Activated naive CD8-positive, alpha-beta T cell treated with anti-CD3 and anti-CD28 coated beads for 36 hours (primary cell): ENCODE measurements at places on chromosomes 5 and 9.

- DNase-seq, result no peak
These were observed 27.3 kb upstream of the TDRD7 start for GRCh38 chr9:97384406-97385262.

DNA sequence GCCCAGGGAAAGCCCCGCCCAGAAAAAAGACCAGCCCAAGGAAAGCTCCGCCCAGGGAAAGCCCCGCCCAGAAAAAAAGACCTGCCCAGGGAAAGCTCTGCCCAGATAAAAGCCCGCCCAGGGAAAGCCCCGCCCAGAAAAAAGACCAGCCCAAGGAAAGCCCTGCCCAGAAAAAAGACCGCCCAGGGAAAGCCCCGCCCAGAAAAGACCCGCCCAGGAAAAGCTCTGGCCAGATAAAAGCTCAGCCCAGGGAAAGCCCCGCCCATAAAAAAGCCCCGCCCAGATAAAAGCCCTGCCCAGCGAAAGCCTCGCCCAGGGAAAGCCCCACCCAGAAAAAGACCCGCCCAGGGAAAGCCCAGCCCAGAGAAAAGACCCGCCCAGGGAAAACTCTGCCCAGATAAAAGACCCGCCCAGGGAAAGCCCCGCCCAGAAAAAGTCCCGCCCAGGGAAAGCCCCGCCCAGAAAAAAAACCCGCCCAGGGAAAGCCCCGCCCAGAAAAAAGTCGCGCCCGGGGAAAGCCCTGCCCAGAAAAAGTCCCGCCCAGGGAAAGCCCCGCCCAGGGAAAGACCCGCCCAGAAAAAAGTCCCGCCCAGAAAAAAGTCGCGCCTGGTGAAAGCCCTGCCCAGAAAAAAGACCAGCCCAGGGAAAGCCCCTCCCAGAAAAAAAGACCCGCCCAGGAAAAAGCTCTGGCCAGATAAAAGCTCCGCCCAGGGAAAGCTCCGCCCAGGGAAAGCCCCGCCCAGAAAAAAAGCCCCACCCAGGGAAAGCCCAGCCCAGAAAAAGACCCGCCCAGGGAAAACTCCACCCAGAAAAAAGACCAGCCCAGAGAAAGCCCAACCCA, 11.9 kb downstream of the GRIN1 start:
- DNase-seq, result peak; percentile 70

GRCh38 chr5:139733698-139734538, 61.7 kb upstream of the PSD2 start:
- no peak for DNase-seq

- no peak for DNase-seq
These were observed 142.1 kb downstream of the AGTPBP1 start for GRCh38 chr9:85599540-85600105.

DNA sequence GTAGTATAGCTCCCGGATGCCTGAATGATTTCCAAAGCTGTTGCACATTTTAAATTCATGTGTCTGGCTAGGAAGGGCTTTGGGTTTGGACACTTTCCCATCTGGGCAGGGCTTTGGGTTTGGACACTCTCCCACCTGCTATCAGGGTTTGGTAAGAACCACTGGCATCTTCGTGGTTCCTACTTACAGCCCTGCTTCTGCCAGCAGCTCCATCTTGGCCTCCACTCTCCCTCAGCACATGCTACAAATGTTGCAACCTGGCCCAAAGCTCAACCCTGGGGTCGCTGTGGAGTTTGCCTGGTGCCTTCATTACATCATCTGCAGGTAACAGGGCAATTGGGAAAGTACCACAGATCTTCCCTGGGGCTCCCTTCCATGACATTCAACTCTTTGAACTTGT, 3.5 kb downstream of the TMCO6 start:
- no peak for DNase-seq
